ENCODE measurements at places on chromosomes 3 and 15.

GRCh38 chr3:196186651-196187573 lies 24.3 kb downstream of the ZDHHC19 start:
- no peak for DNase-seq

GRCh38 chr3:37542772-37543449 lies 318.8 kb upstream of the CTDSPL start:
- no peak for DNase-seq

DNA sequence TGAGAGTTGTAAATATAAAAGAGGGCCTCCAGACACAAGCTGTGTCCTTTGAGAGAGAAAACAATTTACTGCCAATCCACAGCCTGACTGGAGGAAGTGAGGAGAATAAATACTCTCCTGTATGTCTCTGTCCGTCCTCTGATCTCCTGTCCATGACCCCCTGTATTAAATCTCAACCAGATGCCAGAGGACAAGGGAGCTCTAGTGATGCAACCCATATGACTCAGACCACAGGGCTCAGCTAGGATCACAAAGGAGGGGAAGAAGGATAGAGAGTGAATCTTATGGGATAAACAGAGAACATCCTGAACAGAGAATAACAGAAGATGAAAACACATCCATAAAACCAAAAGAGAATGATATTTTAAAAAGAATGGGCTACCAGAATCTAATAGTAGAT lies 482.6 kb downstream of the PLOD2 start:
- DNase-seq, result peak; percentile 13

GRCh38 chr3:120742849-120743365 lies 363 bp downstream of the GTF2E1 start:
- no peak for DNase-seq

DNA sequence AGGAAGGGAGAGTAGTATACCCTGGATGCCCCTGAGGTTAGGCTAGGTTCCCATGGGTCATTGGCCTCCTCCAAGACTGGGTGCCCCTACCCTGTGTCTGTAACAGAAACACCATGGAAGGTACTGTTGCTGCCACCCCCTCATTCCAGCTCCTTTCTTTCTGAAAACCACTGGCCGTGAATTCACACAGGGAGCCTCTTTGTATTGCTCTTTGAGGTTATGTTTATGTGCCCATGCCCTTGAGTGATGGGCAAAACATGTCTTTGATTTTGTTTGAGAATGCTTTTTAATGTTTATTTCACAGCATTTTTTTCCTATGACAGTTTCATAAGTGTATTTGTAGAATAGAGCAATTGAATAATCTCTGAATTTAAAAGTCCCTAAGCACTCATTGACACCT lies 79.7 kb downstream of the RARB start:
- no peak for DNase-seq

GRCh38 chr3:142053835-142054234 lies 95.5 kb downstream of the TFDP2 start:
- no peak for DNase-seq

DNA sequence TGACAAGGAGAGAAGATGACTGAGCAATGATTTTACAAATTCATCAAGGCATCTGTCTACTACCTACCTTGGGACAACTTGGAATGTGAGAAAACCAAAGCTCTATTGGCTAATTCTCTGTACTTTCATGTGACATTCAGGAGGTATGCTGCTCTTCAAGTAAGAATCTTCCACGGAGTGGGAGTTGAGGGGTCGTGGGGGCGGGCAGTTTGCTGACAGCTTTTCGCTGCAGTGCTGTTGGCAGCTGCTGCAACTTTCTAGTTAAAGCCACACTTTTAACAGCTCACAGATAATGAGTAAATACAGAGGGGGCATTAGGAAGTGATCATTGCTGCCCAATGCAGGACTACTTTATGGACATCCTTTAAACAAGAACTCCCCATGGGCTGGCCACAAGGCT lies 22.3 kb downstream of the CLDN1 start:
- no peak for DNase-seq

GRCh38 chr3:164377466-164377865 lies 700.8 kb downstream of the SI start:
- no peak for DNase-seq

DNA sequence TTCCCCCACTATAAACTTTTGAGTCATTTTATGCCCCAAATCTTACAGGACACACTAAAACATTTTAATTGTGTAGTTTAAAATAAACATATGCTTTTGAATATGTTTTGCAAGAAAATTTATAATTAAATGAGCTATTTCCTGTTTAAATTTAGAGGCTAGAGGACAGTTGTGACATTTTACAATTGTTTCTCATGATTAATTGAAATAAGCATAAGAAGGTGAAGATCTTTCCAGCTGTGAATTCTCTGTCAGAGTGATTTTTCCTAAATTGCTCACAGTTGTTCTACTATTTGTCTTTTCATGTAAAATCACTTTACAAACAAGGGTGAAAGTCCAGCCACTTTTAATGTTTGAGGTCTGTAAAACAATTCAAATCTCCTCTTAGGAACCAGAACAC lies 892.3 kb downstream of the CADM2 start:
- DNase-seq, result no peak

- DNase-seq, result no peak
Measured at GRCh38 chr3:107432646-107433045, 55.4 kb downstream of the CCDC54 start.

DNA sequence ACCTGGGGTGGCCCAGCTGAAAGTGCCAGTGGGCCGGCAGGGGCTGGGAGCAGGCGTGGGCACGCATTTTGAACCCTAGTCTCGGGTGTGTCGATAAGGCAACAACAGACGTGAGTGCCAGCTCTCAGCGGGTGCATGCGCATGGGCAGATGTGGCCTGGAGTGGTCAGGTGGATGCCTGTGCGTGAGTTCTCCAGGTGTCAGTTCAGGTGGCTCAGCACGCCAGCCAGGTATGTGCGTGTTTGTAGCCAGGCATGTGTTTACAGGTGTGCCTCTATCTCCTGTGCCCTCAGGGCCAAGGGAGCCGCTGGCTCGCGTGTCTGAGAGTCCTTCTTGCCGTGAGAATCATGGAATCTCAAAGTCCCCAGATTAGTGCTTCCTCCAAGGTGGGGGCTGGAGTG lies 14.8 kb downstream of the CYP1A2 start:
- DNase-seq, result no peak

GRCh38 chr3:46440531-46441294 lies 24.0 kb downstream of the LTF start:
- no peak for DNase-seq

DNA sequence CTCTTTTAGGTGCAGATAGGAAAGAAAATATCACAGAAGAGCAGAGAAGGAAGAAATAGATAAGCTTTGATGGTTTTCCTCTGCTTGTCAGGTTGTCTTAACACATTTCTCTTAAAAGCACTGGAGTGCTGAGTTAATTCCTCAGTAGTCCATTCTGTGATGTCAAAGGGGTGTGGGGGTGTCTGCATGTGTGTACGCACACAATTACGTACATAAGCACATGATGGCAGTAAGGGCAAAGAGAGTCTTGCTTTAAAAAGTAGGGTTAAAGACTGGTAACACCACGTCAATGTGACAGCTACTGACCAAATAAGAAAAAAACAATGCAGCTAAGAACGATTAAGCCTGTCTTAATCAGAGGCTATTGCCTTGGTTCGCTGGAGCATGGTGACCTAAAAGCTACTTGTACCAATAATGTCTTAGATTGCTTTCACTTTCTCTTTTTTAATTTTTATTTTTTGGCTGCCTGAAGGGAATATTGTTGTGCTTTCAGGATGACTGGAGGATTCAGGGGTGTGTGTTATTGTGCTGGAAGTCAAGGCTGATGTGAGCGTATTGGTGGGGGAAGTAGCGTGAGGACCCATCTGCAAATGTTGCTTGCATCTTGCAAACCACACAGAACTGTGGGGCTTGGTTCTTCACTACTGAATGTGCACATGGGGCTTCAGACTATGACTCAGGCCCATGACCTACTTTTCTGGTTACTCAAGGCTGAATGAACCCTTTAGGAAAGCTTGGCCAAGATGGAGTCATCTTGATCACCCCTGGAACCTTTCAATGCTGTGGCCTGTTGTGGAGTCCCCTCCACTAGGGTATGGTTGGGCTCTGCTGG lies 417.8 kb upstream of the TPM1 start:
- DNase-seq, result peak; percentile 86

- DNase-seq, result no peak
Measured at GRCh38 chr3:12773030-12773709, 14.1 kb upstream of the TMEM40 start.

- peak; percentile 49 for DNase-seq
Measured at GRCh38 chr15:80076321-80077318, 17.1 kb downstream of the ZFAND6 start.

GRCh38 chr3:183268366-183268765 lies 15.3 kb downstream of the B3GNT5 start:
- no peak for DNase-seq

DNA sequence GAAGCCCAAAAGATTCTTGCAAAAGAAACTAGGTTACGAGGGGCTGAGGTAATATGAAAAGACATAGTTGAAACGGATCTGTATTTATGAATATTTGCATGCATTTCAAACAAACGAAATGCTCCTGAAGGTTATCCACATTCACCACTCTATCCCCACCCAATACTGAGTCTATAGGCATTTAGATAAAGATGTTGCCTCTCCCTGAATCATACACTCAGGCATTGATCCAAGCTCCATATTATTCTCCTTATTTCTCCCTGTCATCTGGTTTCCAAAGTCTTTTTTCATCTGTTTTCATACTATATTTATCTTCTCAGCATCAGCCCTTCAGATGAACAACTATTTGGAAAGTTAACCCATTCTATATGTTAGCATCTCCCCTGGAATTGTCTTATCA lies 492.5 kb upstream of the TGFBR2 start:
- peak; percentile 7 for DNase-seq

- DNase-seq, result peak; percentile 87
Measured at GRCh38 chr3:160184655-160185054, 40.6 kb upstream of the C3orf80 start.

- no peak for DNase-seq
Measured at GRCh38 chr3:2931265-2931664, 178.9 kb downstream of the IL5RA start.

DNA sequence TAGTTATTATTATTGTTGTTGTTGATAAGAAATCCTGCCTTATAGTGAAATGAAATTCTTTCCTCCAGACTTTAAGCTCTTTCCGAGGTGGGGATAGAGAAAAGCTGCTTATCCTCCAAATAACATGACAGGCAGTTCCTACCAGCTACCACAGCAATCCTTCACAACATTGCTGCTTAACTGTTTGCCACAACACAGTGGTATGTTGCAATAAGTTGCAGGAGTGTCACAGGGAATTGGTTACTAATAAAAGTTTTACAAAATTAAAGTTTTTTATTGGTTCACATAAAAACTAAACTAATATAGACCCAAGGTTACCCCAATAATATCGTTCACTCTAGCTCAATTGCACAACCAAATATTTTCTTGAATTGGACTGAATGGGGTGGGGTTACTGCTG lies 57.4 kb upstream of the ICE2 start:
- no peak for DNase-seq

DNA sequence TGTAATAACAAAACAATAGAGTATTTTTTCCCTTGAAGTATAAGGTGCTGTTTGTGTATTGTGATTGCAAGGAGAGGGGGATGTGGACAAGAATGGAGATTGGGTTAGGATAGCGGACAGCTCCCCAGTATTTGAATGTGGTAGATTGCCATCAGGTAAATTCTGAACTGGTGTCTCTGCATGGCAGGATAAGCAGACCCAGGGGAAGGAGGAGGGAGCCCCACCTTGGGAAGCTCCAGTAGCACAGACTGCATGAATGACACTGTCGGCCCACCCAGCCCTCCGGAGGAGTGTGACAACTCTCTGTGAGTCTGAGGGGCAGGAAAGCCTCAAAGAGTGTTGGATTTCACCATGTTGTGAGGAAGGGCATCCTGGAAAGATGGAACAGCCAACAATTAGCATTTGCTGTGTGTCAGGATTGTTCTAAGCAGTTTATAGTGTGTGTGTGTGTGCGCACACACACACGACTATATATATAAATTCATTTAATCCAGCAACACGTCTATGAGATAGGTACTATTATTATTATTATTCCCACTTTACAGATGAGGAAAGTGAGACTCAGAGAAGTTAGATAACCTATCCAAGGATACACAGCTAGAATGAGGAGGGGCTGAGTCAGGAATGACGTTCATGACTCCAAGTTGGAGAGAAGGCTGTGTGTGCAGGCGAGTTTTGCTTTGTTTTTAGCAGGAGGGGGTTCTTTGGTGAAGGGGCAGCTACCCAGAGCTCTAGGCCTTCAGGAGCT lies 63.4 kb upstream of the LCTL start:
- DNase-seq, result no peak

DNA sequence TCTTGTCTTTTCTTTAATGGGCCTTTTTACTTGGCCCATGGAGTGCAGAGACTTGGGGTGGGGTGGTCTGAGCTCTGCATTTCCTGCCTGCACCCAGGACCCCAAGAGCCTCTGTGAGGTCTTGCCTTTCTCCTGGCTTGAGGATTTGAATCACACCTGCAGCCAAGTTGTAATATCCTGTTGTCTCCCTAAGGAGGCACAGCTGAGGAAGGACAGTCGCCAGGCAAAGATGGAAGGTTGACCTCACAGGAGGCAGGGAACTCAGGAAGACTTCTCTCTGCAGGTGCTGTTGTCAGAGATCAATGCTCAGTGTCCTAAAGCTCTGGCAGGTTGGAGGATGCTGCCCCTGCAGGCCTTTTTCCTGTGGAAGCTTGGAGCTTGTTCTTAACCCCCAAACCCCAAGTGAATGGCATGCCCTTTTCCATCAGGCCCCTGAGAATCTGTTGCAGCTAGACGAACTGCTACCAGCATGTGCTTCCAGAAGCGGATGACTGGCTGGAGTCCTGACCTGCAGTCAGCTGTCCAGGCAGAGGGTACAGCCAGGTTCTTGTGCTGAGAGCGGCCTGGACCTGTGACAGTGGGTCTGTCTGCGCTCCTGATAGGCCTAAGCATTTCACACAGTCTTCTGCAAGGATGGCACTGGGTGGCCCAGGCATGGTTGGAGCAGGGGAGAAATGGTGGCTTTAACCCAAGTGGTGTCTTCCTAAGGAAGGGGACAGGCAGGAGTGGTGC lies 120.0 kb downstream of the EEFSEC start:
- DNase-seq, result no peak

GRCh38 chr3:108342837-108343486 lies 46.6 kb downstream of the HHLA2 start:
- DNase-seq, result no peak

DNA sequence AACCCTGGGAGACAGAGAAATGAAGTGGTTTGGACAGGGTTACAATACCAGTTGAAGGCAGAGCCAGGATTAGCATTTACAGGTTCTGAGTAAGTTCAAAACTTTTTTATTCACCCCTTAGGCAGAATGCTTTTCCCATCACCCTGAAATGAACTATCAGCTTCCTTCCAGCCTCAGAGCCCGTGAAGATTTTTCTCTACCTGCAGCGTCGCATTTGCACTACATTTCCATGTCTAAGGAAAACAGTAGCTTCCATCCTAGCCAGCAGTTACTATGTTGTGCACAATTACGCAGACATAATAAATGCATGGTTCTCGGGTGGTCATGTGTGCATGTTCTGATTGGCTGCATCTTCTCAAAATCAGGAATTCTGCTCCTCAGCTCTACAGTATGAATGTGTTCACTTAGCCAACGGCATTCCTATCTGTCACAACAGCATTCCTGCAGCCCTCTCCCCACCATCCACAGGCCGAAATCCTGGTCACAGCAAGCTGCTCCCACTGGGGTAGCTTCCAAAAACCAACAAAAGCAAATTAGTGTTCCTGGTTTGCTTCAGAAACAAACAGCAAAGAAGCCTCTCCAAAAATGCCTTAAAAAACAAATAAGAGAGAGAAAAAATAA lies 510.8 kb upstream of the SEMA6D start:
- DNase-seq, result no peak
